ENCODE measurements at places on chromosomes 16 and 17.

- DNase-seq = no peak
Observed at GRCh38 chr17:47949946-47950345, 7.7 kb downstream of the PRR15L start.

- DNase-seq = no peak
Observed at GRCh38 chr16:57748596-57748995, 13.0 kb downstream of the KATNB1 start.

GRCh38 chr17:11671126-11671525, 72.9 kb downstream of the DNAH9 start:
- no peak for DNase-seq

- DNase-seq = peak; percentile 59
Observed at GRCh38 chr17:45160447-45161287, 1.0 kb upstream of the HEXIM2 start.

Measured in spinal cord (tissue), 10 donors.